NCI-H510A treated with DMSO at 0.1 percent for 48 hours (cell line): ENCODE measurements at places on chromosomes 6 and 20.

GRCh38 chr6:52994031-52994838 is 849 bp downstream of the GSTA4 start:
- DNase-seq = peak; percentile 88

GRCh38 chr6:24933266-24933665 is 2.5 kb downstream of the RIPOR2 start:
- no peak for DNase-seq

DNA sequence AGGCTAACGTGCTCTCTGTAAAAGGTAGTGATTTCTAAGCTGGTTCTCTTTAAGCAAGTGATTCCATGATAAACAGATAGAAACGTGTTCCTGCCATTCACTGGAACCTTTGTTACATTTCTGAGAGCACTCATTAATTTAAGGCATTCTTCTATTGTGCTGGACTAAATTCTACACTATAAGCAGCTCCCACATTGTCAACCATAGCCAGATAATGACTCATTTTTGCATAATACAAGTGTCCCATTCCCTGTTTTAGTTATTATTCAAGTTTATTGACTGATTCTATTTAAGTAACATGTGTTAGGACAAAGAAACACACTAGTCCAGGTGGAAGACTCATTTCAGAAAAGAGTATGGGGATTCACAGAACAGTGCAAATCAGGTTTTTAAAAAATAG is 13.5 kb upstream of the XRN2 start:
- DNase-seq = no peak

- DNase-seq = no peak
Observed at GRCh38 chr6:136539967-136540652, 10.1 kb downstream of the MAP7 start.

DNA sequence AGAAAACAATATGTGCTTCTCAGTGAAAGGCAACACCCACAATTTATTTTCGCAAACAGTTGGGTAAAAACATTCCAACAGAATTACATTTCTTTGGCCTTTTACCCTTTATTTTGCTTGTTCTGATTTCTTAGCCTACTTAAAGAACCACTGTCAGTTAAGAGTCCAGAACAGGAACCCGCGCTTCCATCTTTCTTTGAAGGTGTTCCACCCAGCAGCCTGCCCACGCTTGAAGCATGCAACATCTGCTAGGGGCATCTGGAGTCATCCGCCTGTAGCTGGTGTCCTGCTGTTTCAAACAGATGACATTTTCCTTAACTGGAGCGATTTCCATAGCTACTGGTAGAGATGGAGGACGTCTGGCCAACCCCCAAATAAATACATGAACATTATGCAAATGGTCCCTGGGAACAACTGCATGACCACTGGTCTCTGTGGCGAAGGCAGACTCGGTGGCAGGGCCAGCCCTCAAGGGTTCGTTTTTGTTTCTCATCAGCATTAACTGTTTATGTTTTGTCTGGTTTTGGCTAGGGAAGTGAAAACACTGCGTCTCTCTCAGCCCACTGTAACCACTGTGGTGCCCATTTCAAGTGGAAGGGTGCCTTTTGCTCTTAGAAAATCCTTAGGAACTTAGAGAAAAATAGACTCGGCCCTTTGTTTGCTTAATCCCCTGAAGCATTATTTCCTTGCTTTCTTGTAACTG is 51.6 kb downstream of the LAMA4 start:
- no peak for DNase-seq

DNA sequence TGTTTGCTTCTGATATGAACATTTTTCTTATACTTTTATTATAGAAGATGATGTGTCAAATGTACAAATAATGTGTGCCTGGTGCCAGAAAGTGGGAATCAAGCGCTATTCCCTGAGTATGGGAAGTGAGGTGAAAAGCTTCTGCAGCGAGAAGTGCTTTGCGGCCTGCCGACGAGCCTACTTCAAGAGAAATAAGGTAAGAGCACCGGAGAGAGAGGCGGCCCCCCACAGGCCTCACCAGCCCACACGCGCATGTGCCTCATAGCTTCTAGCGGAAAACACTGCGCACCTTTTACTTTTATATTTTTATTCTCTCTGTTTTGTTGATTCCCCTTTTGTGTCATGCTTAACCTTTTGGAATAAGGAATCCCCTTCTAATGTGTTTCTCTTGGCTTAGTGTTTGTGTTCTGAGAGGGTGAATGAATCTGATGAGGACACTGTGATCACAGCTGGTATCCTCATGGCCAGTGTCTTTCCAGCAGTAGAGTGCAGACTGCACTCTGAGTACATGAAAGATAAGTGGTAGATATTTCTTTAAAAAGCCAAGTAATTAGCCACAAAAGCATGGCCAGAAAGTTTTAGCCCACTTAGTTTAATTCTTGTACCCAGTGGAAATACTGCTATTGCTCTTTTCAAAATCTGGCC is 43.6 kb downstream of the SOBP start:
- no peak for DNase-seq
